Hematopoietic multipotent progenitor cell (in vitro differentiated cells): ENCODE measurements at places on chromosomes 13 and 19.
A peak's percentile ranks its signal among the peaks of the same experiment; 100 is the strongest.

- no peak for DNase-seq
These were observed 35.4 kb downstream of the KL start for GRCh38 chr13:33051632-33052031.

- peak; percentile 69 for DNase-seq
These were observed 7.8 kb upstream of the SERTAD1 start for GRCh38 chr19:40433391-40434216.

DNA sequence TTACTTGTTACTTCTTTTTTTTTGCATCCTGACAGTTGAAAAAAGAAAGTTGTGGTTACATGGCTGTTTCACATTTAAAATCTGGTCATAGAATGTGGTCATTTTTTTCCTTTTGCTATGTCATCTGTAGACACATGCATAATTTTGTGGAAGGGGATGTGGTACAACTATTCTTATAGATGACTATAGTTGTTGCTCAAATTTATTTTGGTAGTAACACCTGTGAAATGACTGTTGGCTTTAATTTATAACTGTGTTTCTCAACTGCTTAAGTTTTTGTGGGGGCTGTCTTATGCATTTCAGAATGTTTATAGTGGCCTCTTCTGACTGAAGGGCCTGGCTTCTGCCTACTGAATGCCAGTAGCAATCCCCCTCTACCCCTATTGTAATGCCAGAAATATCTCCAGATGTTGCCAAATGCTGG is 130.5 kb downstream of the PAN3 start:
- peak; percentile 86 for DNase-seq

GRCh38 chr13:51148223-51148951 is 37.3 kb upstream of the C13orf42 start:
- DNase-seq = no peak

- no peak for DNase-seq
These were observed 4.9 kb upstream of the AMER2 start for GRCh38 chr13:25177012-25177411.

GRCh38 chr13:51605698-51606097 is 21.4 kb downstream of the WDFY2 start:
- no peak for DNase-seq

DNA sequence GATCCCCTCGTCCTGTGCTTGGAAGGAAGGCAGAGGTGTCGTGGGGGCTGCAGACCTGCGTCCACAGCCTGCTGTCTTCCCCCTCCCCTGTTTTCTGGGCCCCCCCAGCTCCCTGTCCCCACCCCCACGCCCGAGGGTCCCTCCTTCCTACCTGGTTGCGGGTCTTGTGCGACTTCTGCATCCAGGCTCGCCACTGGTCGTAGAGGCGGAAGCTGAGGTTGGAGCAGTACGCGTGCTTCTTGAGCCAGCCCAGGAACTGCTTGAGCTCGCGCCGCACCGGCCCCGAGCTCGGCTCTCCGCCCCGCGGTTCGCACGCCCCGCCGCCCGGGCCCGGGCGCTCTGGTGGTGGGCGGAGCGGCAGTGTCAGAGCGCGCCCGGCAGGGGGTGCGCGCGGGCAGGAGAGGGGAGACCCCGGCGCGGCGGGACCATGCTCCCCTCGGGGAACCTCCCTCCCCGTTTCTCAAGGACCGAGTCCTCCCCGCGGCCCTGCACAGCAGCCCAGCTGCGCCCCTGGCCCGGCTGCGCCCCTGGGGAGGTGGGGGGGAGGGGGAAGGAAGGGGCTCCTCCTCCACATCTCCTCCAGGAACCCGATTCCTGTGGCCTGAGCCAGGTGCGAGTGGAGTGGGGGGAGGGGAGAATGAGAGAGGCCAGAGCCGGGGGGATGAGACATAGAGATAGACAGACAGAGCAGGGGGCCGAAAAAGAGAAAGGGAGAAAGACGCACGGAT is 5.7 kb downstream of the REX1BD start:
- peak; percentile 84 for DNase-seq

- no peak for DNase-seq
These were observed 7.5 kb downstream of the GPR180 start for GRCh38 chr13:94609196-94609595.

DNA sequence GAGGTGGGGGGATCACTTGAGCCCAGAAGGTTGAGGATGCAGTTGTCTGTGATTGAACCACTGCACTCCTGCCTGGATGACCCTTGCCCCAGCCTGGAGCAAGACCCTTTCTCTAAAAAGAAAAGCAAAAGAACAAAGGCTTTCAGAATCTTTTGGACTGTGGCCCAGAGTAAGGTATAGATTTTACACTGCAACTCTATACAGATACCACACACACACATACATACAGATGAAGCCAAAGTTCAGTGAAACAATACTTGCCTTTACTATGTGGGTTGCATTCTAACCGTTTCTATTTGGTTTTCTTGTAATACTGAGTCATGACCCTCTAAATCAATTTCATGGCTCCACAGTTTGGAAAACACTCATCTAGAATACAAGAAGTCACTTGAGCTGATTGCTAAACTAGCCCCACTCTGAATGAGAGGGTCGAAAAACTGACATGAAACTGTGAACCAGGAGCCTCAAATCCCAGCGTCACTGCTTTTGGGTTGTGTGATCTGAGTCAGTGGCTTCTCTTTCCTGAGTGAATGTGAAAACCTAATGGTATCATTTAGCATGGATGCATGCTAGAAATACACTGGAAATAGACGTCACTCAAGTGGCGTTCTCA is 756.1 kb downstream of the UQCRFS1 start:
- DNase-seq = no peak

DNA sequence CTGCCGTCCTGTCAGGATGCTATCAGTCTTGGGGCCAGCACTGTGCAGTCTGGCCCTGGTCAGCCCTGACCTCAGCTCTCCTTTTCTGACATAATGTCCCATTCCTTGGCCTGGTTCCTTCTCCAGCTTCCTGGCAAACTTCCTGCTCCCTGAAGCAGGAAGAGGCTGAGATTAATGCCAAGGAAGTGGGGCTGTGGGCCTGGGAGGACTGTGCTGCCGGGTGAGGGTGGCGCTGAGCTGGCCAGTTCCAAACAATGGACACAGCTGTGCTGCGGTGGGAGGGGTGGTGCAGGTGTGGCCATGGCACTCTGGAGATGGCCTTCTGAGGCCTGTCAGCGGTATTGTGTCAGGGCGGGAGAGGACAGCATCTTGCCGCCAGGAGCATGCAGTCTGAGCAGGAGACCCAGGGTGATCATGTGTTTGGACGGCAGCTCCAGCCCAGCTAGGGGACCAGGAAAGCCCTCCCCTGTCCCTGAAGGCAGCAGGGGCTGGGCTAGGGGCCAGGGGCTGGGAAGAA is 30.9 kb downstream of the TUBA3C start:
- DNase-seq = no peak

DNA sequence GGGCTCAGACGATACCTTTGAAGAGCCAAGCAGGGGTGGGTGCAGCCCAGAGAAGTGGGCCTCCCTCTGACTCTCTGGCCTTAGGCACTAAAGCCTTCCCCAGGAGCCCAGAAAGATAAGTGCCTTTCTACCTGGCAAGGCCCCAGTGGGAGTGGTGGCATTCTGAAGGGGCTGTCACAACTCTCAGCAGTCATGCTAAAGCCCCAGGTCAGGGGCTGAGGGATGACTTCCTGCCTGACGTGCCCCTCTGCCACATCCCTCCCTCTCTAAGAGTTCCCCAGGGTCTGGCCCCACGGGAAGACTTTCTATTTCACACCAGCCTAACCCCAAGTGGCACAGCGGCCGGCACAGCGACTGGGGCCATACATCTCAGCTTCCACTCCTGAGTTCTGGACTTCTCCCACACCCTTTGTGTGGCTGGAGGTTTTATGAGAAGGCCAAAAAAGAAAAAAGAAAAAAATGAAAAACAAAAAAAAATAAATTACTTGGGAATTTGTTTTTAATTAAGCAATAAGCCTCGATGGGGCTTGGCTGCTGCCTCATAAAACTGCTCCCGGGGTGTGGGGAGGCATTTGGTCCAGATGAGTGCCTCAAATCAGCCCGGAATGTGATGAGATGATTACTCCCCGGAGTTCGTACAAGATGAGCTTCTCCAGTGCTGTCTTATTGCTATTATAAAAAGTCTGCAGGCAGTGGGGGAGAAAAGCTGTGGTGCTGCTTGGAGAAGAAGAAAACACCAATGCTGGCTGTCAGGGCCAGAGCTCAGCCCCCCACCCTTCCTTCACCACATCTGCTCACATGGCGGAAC is 28.5 kb upstream of the PLEKHF1 start:
- no peak for DNase-seq

GRCh38 chr13:25945596-25945995 is 106.2 kb downstream of the SHISA2 start:
- DNase-seq = no peak

- no peak for DNase-seq
These were observed 1161.9 kb downstream of the UQCRFS1 start for GRCh38 chr19:28051047-28051446.

- DNase-seq = no peak
These were observed 280.1 kb upstream of the TMTC4 start for GRCh38 chr13:100954430-100955305.

DNA sequence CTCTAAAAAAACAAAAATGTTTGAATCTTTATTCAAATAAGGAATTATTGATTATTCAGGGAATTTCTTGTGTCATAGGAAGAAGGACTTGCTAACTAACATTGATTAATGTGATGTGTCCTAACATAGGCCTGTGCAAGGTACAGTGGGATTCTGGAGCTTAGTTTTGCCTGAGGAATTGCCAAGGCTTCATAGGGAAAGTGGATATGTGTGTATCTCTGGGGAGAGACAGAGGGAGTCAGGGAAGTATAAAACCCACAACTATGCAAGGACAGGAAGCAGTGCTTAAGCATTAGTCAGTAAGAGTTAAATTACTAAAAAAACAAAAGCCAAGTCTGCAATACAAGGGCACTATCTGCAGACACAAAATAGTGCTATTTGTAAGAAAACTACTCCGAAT is 59.6 kb downstream of the WDFY2 start:
- no peak for DNase-seq

- DNase-seq = no peak
These were observed 164.9 kb downstream of the ZIC5 start for GRCh38 chr13:99806671-99807070.

DNA sequence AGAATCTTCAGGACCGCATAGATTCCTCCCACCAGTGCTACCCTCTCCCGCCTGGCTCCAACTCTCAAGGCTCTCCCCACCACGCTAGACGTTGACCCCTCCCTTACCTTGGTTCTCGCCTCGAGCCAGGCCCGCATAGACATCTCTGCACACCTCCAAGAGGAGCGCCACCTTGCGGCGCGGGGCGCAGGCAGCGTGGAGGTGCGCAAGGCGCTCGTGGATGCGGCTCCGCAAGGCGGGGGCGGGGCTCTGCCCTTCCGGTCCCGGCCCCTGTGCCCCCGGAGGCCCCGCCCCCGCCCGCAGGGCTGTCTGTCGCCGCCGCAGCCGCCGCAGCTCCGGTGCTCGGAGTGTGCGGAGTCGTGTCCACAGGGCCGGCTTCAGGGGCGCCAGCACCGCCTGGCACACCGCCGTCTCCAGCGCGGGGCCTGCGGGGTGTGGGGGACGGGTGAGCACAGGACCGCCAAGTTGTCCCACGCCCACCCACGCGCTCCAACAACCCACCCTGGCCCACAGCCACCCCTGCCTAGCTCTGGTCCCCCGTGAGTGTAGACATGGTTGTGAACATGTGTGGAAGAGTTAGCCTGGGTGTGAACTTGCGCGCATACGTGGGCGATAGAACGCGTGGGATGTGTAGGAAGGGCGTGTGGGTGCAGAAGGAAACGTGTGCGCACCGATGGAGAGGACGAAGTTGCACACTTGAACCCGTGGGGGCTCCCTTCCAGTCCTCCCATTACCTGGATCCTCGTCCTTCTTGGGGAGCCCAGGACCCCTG is 8.1 kb downstream of the RINL start:
- peak; percentile 95 for DNase-seq

DNA sequence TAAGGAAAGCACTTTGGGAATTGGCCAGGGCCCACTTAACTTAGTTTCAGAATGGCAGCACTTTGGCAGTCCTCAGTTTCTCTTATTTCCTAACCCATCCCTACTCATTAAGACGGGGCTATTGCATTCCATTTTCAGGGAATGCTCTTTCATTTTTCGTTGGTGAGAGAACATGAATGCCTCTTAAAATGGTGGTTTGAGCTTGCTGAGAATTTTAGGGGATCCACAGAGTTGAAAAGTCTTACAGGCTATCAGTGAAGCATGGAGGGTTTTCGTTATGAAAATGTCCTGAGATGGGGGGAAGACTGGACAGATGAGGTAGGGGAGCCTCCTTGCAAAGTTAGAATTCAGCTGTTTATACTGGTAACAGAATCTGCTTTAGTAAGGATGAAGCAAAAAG is 71.4 kb downstream of the LRCH1 start:
- DNase-seq = no peak
